ENCODE measurements at places on chromosomes 3 and 15.

- peak; percentile 55 for DNase-seq
Measured at GRCh38 chr3:105527949-105528348, 161.2 kb downstream of the ALCAM start.

GRCh38 chr3:146404436-146404835 lies 64.9 kb downstream of the PLSCR2 start:
- peak; percentile 68 for DNase-seq

GRCh38 chr15:62119227-62119864 lies 45.7 kb downstream of the C2CD4B start:
- DNase-seq: peak; percentile 95

DNA sequence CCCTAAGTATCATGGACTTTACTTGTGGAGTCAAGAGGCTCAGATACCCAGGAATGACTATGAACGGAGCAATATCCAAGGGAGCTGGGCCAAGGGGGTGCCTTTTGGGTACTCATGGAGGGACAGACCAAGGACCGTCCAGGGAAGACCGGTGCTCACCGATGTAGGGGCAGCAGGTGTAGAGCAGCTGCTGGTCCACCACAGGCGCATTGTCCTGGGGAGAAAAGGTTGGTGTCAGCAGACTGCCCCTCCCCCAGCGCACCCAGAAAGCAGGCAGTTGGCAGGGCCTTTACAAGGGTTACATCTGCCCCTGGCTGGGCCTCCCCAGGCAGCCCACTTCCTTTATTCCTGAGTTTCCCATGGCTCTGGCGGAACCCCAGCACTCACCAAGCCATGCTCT lies 7.5 kb downstream of the CDAN1 start:
- DNase-seq: no peak

DNA sequence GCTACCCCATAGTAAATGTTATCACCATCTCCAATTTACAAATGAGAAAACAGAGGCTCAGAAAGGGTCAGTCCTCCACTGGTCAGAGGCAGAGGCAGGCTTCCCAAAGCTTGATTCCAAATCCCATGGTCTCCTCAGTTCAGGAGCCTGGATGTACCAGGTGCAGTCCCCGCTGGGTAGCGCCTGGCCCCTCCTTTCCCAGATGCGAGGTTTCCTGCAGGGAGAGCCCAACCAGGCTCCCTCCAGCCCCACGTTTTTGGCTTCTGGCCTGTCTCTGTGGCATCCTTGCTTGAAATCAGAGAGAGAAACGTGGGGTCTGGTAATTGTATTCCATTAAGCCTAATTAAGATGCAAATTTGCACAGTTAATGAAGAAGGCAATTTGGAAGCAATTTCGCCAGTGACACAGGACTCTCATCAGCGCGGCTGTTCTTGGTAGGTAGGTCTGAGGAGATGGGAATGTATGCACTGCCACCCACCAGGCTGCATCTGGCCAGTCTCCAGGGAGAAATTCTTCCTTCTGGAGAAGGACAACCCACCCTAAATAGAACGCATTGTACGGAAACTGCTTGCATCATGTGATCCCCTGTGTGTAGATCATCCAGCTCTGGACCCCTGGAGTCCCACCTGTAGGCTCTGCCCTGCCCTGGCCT lies 50.5 kb downstream of the HRH1 start:
- DNase-seq: peak; percentile 66

DNA sequence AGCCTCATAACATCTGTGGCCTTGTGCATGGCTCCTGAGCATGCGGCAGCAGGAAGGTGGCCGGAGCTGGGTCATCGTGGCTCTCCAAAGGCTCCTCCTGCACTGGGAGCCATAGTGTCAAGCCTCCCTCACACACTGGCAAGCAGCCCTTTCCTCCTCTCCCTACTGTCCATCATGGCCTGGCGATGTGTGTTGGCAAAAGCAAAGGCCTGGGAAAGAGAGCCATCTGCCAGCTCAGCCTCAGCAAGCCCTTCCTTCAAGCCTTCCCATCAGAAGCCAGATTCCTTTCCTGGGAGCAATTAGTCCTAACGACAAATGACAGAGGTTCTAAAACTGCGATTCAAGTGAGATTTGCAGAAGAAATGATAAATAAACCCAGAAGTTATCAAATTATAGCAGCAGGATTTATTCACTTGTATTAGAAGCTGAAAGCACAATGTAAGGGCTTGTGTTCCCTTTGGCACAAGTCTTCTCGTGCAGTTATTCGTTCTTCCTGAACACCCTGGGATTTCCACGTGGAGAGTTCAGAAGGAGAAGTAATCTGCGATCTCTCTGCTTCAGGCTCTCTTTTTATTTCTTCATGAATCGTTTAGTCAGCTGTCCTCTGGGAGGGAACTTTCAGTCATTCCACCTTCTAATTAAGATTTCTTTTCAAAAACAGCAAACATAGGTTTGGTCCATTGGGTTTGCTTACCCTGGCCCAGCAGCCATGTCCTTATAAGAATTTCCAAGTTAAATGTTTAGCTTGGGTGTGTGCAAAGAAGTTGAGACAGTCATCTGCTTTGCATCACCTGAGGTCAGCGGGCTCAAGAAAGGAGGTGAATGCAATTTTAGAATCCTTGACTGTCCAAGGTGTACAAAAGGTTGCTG lies 110.3 kb upstream of the TMC3 start:
- no peak for DNase-seq

DNA sequence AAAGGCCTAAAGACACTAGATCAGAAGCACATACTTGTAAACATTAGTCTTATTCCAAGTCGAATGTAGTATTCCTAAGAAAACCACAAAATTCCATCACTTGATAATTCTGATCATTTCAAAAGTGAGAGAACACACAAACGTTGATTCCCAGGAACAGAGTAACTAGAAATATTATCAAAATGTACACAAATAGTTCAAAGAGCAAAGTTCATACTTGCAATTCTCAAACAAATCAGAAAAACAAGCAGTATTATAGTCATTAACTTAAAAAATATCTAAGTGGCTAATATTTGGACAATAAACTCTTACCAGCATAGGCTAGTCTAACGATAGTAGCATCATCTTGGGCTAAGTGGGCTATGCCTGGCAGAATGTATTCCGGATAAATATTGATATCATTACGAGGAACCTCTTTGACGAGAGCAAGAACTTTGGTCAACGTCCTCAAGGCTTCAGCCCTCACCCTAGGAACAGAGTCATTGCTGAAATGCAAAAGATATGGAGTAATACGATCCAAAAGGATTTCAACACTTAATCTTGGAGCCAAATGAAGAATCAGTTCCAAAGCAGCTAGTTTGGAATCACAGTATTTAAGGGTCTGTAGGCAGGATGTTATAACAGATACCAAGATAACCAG lies 13.3 kb downstream of the PIK3R4 start:
- no peak for DNase-seq

GRCh38 chr15:89356634-89357298 lies 22.1 kb upstream of the POLG start:
- DNase-seq: no peak

DNA sequence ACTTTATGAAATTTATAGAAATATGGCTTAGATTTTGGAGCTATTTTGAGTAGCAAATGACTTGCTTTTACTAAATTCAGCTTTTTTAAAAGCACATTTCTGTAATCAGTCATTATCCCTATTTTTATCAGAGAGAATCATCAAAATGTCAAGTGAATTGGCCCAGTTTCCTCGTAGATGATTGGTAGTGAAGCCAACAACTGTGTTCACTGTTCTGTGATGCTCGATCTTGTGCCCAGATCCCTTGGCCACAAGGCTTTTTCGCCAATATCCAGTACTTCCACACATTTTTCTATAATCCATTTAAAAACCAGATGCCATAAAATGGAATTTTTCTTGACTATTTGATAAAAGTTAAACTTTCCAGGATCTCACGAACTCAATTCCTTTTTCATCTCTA lies 336.5 kb downstream of the ZNF385D start:
- no peak for DNase-seq

GRCh38 chr3:69342074-69342473 lies 43.8 kb downstream of the FRMD4B start:
- no peak for DNase-seq

DNA sequence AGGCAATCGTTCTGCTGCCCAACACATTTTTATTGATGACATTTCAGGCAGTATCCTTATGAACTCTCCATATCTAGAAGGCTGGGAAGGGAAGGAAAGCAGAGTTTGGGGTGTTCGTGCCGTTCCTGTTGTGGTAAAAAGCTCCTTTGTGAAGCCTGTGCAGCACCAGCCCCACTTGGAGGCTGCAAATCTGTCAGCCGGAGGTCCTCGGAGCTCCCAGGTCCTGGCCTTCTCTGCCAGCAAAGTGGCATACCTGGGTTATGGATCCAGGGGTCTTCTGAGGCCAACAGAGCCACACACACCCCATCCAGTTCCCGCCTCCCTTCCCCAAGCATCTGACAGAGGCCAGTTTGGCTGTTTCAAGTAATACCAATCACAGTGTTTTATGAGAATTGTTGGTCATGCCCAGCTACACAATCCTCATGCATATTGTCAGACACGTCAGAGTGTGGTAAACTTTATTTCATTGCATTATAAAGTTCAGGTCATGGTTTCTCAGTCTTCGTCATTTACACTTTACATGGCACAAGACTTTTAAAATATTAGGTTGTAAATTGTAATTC lies 15.9 kb upstream of the USP3 start:
- DNase-seq: no peak

GRCh38 chr3:160006282-160007163 lies 17.9 kb downstream of the IL12A start:
- DNase-seq: peak; percentile 68

- no peak for DNase-seq
Measured at GRCh38 chr3:35635407-35635806, 3.9 kb upstream of the ARPP21 start.

DNA sequence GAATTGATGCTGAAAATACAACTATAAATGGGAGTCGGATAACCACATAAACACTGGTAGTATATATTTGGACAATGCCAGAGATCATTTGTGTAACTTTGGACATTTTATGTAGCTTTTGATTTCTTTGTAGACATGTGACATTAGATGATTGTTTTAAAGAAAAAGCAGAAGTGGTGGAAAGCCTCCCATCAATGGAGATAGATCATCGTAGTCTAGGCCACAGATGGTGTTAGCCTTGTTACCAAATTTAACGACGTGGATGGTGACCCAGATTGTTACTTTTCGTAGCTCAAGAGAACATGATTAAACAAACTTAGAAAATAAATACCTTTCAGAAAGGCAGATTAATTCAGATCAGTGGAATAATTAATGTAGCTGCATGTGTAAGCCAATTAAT lies 8.8 kb downstream of the CACNA1D start:
- DNase-seq: no peak

- DNase-seq: peak; percentile 97
Measured at GRCh38 chr3:14143271-14144225, 18.7 kb downstream of the TMEM43 start.

DNA sequence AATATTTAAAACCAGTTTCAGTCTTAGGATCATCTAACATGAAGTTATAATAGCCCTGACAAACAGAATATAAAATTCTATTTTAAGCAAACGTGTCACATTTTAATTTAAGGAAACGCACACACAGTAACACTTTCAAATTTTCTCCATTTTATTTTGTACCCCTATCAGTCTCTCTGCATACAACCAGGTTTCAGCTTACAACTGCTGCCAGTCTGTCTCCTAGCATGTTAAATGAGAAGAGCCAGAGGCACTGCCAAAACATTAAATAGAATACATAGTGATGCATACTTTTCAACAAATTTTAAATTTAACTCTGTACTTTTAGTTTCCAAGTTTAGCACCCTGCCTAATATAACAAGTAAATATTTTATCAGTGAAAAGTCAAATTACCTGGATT lies 60.8 kb downstream of the UACA start:
- no peak for DNase-seq

DNA sequence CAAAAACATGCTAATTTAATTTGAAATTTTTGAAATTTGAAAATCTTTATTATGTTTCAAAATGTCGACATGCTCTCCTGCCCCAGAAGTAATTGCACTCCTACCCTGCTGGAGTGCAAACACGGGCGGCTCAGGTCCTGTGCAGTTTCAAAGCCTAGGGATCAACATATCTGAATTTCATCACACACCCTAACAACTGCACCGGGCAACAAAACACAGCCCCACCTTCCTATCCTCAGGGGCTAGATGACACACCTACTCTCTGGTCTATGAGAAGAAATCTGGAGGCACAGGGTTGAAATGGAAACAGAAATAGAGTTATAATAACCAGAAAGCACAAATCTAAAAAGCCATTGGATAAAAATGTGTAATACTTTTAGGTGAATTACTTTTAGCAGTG lies 61.4 kb downstream of the BFSP2 start:
- no peak for DNase-seq

DNA sequence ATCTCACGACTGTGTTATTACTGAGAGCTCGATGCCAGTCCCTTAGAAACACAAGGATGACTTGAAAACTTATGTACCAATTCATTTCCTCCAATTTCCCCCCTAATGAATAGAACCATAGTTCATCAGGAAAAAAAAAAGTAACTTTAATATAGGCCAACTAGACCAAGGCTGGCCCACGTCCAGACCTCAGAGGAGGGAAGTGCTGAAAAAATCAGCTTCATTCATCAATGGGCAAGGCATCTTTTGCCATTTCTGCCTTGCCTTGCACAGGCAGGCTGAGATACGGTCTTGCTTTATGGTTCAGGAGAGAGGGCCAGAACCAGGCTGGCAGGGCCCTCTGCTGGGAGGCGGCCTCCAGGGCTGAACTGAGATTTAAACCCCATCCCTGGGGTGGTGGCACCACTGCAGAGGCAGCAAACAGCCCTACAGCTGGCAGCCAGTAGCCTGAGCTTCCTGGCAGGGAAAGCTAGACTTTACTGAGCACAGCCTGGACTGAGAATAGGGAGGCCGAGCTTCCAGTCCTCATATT lies 104.1 kb upstream of the TNFAIP8L3 start:
- DNase-seq: peak; percentile 39

GRCh38 chr15:85831415-85832113 lies 36.8 kb upstream of the KLHL25 start:
- peak; percentile 53 for DNase-seq
